ENCODE measurements at places on chromosomes 2 and 18.

DNA sequence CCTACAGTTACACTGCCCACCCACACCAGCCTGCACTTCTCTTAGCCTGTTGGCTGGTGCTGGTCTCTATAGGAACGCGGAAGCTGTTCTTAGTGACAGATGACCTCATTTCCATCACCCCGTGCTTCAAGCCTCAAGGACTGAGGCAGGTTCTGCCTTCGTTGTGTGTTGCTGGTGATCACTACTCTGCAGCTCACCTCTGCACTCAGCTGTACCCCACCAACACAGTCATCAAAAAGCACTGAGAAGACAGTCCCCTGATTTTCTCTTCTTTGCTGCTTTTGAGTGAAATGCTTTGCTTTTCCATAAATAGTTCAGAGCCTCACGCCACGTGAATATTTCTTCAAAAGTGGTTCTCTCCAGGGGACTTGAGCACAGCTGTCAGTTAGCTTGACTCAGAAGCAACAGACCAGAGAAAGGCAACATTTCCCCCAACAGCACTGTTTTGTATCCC lies 225.7 kb upstream of the CCDC150 start:
- no peak for DNase-seq

DNA sequence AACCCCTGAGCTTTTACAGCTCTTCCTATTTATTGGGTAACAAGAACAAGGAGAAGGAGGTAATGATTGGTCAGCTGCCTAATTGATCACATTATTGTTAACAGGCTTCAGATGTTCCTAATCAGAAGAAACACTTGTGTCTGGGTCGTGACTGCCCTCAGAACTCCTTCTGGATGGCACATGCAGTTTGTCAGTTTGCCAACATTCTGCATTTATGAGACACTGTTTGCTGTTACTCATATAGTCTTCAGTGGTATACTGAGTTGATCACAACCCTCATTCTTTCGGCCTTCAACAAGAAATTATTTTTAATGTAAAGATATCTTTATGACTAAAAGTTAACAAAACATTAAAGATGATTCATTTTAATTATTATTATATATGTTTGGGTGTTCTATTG lies 95.7 kb upstream of the DOCK10 start:
- no peak for DNase-seq

DNA sequence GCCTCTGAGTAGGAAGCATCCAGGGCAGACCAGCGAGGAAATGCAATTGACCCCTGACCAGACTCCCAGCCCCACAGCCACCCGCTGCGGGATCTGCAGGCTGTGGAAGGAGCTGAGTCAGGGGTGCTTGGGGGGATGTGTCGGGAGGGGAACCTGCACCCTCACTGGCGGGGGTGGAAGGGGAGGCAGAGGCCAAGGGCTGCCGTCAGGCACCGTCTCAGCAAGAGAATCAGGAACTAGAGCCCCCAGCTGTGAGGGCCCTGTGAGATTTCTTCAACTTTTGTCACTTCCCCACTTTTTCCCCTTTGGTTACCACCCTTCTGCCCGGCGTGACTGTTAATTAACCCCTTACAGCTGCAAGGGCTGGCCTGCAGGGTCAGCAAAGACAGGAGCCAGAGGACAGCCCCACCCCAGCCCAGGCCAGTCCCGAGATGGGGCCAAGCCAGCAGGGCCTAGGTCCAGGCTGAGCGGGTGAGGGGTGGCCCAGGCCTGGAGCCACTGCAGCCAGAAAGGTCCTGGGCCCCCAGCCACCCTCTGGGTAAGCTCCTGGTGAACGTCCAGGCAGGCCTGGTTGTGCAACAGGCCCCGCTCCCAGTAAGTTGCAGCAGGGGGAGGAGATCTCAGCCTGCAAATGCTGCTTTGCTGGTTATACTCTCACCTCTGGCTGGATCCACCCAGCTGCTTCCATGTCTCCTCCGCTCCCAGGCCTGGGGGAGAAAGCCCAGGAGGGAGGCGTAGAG lies 147.0 kb upstream of the ID2 start:
- no peak for DNase-seq

- DNase-seq = no peak
Observed at GRCh38 chr2:127330753-127331152, 36.8 kb upstream of the ERCC3 start.

DNA sequence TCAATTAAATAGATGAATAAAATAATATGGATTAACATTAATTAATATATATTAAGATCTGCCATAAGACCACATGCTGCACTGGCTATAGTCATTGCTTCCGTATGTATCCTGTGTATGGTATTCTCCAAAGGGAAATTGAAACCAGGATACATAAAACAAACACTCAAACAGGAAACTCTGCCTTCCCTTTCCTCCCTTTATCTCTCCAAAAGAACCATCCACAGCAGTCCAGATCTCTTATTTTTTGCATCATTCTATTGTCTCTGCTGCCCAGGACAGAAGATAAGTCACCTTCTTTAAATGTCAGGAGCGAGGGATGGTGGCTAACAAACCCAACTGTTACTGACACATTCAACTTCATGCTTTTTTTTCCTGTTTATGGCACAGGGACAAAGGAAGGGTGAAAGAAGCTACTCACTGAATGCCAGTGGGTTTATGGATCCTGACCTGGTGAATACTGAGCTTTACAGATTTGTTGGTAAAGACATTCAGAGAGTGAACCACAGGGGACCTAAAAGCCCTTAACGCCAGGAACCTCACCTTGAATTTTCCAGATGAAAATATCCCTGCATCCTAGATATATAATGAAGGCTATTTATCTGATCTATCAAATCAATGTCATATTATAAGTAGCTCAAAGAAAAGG lies 67.5 kb downstream of the CSRNP3 start:
- DNase-seq = no peak

- no peak for DNase-seq
Observed at GRCh38 chr2:144198116-144198515, 321.8 kb downstream of the ZEB2 start.

GRCh38 chr18:3380384-3380961 lies 69.5 kb upstream of the TGIF1 start:
- DNase-seq = no peak

GRCh38 chr2:222733846-222734702 lies 62.6 kb downstream of the MOGAT1 start:
- no peak for DNase-seq

- DNase-seq = no peak
Observed at GRCh38 chr2:152236191-152236925, 60.8 kb upstream of the STAM2 start.

- peak; percentile 18 for DNase-seq
Observed at GRCh38 chr2:231611273-231612108, 18.8 kb downstream of the TEX44 start.

- no peak for DNase-seq
Observed at GRCh38 chr2:65881592-65881991, 449.2 kb upstream of the SPRED2 start.

DNA sequence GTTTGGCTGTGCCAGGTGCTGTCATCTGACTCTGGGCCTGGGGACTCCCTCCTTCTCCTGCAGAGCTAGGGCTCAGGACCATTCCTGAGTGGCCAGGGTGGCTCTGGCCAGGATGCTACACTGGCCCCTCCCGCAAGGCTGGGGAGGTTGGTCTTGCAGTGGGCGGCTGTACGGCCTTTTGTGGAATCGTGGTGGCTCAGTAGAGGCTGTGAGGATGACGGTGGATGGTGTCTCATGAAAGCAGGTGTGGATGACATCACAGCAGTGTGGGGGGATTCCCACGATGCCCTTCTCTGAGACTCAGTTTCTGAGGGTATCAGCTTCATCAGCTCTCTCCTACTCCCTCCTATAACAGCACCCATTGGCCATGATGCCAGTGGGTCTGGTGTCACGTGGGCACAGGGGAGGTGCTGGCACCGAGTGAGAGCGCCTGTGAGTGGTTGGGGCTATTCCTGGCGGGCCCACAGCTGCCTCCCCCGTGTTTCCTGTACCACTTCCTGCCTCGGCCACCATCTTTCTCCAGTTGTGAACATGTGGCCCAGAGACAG lies 144.2 kb upstream of the HDAC4 start:
- peak; percentile 11 for DNase-seq

DNA sequence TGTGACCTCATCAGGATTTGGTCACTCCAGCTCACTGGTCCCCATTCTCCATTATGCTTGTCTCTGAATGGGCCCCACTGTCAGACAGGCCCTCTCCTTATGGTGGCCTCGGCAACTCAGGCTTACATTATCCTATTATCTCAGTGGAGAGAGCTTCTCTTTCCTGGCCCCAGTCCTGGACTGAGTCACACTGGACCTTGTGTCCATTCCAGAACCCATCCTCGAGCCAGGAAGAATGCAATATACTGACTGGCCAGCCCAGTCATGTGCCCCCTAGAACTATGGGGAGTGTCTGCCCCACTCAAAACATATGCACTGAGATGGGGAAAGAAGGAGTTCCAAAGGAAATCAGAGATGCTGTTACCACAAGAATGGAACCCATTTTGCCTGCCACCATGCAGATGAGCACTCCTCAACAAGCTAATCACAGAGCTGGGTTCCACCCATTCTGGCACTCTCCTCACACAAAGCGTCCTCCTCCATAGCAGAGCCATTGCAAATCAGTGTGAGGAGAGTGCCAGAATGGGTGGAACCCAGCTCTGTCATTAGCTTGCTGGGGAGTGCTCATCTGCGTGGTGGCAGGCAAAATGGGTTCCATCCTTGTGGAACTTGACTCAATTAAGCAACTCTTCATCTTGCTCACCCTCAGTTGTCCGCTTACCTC lies 71.9 kb downstream of the CHRNA1 start:
- no peak for DNase-seq

DNA sequence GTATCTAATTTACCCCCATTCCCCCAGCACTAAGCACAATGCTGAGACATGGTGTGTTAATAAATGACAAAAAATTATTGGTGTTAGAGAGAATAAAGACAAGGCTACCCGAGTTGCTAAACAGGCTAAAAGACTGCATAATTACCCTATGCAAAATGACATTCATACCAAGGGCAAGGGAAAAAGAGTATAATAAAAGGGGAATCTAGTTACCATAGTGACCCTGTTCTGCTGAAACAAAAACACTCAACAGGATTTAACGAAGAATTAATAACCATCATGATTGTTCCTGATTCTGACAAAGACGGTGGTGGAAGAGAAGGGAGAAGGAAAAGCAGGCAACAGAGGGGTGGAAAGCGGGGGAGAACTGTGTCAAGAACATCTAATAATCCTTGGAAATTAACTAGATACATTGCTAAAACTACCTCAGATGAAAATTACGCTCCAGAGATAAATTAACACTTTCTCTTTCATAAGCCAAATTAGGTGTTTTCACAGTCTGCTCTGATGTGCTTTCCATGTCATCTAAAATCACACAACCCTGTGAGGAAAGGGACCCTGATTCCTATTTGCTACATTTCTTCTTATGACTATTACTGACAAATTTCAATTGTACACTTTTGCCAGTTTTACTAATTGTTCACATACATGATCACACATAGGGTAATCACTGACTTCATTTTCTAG lies 25.5 kb downstream of the TTR start:
- no peak for DNase-seq

- no peak for DNase-seq
Observed at GRCh38 chr2:45469314-45470099, 141.6 kb downstream of the SRBD1 start.

- no peak for DNase-seq
Observed at GRCh38 chr2:42516418-42516901, 22.7 kb upstream of the KCNG3 start.

DNA sequence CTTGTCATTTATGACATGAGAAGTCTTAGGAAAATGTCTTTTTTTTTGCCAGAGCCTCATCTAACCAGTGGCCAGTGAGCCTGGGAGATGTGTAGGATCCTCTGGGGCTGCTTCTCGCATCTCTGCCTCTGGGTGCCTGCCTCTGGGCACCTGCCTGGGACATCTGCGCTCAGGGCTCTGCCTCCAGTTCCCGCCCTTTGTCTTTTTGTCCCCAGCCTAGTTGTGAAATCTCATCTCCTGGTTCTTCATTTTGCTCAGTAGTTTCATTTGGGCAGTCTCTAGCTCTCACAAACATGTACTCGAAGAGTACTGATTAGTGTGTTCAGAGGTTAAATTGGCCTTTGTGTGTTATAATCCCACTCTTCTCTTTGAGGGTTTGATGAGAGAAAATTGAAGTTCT lies 92.0 kb downstream of the LTBP1 start:
- DNase-seq = no peak

- no peak for DNase-seq
Observed at GRCh38 chr2:65577654-65578053, 145.3 kb upstream of the SPRED2 start.

DNA sequence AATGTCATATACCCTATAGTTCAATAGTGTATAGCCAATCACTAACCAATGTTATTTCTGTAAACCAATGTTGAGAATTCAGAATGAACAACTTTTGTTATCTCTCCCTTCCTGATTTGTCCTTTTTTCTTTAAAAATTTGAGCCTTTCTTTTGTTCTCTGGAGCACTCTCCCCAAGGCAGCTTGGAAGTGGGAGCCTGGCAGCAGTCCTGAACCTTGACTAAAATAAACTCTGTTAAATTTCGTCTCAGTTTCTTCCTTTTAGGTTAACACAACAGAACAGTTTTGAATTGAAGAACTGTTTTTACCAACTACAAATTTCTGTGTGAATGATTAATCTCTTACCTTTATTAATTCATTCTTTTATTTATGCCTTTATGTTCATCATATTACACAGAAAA lies 35.9 kb downstream of the CD302 start:
- no peak for DNase-seq

GRCh38 chr2:127308586-127309138 lies 14.7 kb upstream of the ERCC3 start:
- DNase-seq = no peak

- DNase-seq = no peak
Observed at GRCh38 chr2:215540658-215541057, 104.8 kb upstream of the FN1 start.

DNA sequence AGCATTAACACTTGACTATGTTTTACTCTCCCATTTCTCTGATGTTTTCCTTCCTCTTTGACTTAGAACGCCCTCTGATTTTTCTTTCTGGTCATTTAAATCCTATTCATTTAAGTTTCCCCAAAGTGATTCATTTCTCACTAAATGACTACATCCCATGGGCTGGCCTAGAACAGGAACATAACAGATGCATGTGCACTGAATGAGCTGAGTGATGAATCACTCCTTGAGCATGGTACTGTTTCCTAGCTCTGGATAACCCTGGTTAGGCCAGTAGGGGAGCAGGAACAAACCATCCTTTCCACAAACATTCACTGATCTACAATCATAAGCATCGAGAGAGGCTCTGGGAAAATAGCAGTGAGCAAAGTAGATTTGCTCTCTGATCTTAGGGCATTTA lies 221.9 kb upstream of the SETBP1 start:
- no peak for DNase-seq

DNA sequence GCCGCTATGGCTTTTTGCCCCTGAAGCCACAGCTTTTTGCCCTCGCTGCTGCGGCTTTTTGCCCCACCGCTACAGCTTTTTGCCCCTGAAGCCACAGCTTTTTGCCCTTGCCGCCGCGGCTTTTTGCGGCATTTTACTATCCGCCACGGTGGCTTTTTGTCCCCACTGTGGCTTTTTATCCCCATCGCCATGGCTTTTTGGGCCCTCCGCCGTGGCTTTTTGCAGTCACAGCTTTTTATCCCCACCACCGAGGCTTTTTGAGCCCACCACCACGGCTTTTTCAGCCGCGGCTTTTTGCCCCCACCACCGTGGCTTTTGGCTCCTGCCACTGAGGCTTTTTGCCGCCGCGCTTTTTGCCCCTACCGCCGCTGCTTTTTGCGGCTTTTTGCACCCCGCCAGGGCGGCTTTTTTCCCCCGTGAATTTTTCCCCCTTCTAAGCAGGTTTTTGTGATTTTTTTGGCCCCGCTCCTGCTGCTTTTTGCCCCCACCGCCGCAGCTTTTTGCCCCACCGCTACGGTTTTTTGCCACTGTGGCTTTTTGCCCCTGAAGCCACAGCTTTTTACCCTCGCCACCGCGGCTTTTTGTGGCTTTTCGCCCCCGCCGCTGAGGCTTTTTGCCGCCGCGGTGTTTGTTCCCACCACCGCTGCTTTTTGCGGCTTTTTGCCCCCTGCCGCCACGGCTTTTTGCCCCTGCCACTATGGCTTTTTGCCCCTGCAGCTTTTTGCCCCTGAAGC lies 2797.2 kb upstream of the TEKT4 start:
- no peak for DNase-seq
